Calu3 (cell line): ENCODE measurements at places on chromosomes 7 and 10. TPM values are rescaled to one million over a fixed set of nuclear protein-coding genes. Genes with fewer than 3 reads are reported as not detected.

Gene CALCR
- total RNA-seq: not detected in 2 replicates

Gene BEND7
- total RNA-seq: 7.4 and 8.3 TPM in 2 replicates

GRCh38 chr7:40077849-40078248 lies 56.6 kb downstream of the MPLKIP start:
- no peak for DNase-seq

- DNase-seq: peak; percentile 58
Measured at GRCh38 chr7:139016931-139017511, 18.8 kb downstream of the ZC3HAV1L start.

DNA sequence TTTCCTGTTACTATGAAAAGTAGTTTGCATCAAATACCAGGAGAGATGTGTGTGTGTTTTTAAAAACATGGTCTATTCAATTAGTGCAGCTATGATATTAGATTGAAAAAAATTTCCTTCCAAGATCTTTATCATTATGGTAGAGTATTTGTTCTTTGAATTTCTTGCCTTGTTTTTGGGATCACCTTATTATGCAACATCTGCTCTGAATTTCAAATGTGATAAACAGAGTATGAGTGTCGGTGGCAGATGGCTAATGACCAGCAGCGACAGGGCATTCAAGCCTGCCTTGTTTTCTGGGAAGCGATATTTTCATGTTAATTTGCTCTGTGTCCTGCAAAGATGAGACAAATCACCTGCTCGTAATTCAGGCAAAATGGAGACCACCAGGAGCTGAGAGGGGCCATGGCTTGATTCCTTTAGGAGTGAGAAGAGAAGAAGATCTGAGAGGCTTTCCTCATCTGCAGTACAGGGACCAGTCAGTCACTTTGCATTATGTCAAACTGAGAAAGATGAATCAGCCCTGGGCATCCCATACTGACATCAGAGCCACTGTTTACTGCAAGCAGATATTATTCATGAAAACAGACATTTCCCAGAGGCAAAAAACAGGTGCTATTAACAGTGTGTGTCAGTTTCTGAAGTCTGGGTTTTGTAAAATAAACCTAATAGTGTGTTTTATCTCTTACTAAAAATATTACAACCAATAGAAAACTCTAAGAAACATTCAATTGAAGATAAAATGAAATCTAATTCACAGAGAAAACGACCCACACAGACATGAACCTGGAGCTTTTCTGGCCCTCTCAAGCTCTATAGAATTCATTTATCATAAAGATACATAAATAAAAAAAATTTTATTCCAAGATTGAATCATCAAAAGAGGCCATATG lies 67.6 kb downstream of the CDK6 start:
- DNase-seq: no peak

Gene PLEKHA1
- 29.4 and 31.0 TPM in 2 replicates for total RNA-seq

Gene RAPGEF5
- 108 and 128 TPM in 2 replicates for total RNA-seq

GRCh38 chr7:4083513-4083912 lies 598.6 kb upstream of the FOXK1 start:
- DNase-seq: no peak

- DNase-seq: no peak
Measured at GRCh38 chr7:2782121-2782520, 62.0 kb downstream of the GNA12 start.

DNA sequence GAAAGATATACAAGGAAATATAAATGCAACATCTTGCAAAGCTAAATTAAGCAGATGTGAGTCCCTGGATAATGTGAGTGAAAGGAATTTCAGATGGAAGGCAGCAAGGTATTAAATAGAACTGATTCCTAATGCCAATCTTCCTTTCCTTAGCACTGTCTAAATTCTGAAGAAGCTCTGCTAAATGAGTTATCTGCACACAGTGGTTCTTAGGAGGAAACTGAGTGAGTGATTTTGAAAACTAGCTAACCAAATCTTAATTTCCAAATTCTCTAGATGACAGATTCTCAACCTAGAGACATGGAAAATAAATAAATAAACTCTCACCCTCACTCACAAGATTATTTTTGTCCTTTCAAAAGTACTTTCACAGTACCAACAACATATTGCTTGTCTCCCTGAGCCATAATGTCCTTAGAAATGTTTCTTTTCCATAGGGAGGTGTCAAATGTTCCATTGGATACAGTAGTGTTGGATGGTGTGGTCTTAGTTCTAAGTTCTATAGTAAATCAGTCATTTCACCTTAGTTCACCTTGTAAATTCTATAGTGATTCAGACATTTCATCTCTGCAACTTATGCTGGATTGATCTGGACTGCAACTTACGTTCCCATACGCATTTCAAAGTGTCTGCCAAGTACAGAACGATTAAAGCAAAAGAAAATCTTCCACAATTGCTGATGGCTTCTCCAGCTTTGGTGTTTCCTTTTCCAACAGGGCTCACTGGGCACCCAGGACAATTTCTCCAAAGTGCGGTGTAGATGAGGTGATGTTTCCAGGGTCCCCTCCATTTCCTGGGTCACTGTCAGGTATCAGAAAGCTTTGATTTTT lies 145.4 kb upstream of the FAM171A1 start:
- DNase-seq: no peak

Gene CCL24
- total RNA-seq: 0.68 TPM in 1 of 2 replicates, not detected in the other

DNA sequence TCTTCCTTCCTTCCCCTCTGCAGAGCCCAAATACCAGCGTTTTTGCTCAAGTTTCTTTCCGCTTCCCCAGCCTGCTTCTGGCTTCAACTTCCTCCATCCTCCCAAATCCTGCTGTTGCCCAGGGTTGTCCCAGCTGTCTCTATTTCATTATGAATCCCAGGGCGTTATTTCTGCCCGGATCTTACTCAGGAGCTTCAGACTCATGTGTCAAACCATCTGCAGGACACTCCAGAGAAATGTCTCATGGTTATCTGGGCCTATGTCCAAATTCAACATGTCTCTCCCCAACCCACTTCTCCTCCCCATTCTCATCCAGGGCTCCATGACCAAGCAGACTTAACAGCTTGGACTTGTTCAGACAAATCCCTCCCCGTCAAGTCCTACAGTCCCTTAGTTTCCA lies 15.6 kb downstream of the ARHGAP22 start:
- no peak for DNase-seq

- no peak for DNase-seq
Measured at GRCh38 chr7:34327681-34328080, 330.3 kb upstream of the NPSR1 start.

DNA sequence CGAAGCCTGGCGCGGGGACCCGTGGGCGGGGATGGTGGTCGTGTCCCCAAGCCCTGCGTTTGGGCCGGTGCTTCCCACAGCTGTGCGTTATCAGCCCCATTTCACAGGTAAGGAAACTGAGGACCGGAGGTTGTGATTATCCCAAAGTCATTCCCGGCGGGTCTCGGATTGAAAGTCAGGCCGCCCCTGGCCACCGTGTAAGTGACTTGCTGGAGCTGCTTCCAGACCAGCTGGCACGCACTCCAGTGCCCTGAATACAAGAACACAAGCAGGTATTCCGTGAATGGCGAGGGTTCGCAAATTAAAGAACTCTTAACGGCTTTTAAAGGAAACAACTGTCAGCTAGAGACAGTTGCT lies 675 bp upstream of the ATE1 start:
- DNase-seq: no peak

Gene PRKAG2
- total RNA-seq: 22.4 and 22.6 TPM in 2 replicates

Gene OLAH
- not detected in 2 replicates for total RNA-seq

GRCh38 chr7:117320523-117320922 lies 2.3 kb downstream of the WNT2 start:
- no peak for DNase-seq

Gene LRIT1
- total RNA-seq: not detected in 2 replicates

DNA sequence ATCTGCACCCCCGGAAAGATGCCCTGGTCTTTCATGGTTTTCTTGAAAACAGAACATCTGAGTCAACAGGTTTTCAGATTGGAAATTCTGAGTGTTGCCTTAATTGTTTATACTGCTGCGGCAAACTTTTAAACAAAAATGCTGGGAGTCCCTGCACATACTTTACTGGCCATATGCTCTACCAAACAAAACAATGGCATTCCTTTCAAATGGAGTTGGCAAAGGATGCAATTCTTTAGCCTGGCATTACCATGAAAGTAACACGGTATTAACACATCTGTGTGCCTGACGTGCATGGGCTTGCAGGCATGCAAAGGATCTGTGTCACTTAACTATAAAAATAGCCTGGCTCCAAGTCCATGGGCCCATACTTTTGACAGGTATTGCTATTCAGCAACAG lies 4.2 kb downstream of the INHBA start:
- no peak for DNase-seq

Gene SPDYE18
- total RNA-seq: 0.47 TPM in 1 of 2 replicates, not detected in the other

DNA sequence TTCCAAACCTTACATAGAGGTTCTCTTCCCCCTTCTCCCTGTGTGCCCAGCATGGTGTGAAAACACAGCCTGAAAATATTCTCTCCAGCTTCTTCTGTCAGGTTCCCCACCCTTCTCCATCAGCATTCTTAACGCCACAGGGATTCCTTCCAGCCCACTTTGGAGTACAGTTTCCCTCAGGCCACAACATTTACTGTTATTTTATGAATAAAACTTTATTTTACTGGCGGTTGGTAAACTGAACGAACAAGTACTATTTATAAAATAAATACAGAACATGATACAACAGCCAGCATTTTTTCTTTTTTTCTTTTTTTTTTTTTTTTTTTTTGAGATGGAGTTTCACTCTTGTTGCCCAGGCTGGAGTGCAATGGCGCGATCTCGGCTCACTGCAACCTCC lies 31.6 kb upstream of the GPNMB start:
- no peak for DNase-seq

DNA sequence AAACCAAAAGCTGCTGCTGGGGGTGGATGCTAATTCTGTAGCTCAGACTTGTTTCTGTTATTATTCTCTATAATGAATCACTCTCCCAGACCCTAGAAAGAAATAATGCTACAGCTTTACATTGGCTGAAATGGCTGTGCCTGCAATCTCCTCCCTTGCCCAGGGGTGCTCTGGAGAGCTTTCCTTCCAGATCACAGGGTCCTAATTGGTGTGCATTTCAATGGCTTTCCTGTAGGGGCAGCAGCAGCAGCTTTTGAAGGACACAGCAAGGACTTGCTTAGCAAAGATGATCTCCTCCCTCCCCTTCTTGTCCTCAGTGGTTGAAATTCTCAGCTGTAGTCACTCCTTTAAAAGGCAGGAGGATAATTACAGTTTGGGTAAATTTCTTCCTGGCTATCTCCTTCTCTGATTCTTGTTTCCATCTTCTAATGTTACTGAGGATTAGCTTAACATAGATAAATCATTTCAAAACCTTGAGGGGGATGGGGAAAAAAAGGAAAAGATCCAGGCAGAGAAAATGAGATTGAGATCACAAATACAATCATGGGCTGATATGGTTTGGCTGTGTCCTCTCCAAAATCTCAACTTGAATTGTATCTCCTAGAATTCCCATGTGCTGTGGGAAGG lies 120.2 kb upstream of the CTTNBP2 start:
- DNase-seq: peak; percentile 47

DNA sequence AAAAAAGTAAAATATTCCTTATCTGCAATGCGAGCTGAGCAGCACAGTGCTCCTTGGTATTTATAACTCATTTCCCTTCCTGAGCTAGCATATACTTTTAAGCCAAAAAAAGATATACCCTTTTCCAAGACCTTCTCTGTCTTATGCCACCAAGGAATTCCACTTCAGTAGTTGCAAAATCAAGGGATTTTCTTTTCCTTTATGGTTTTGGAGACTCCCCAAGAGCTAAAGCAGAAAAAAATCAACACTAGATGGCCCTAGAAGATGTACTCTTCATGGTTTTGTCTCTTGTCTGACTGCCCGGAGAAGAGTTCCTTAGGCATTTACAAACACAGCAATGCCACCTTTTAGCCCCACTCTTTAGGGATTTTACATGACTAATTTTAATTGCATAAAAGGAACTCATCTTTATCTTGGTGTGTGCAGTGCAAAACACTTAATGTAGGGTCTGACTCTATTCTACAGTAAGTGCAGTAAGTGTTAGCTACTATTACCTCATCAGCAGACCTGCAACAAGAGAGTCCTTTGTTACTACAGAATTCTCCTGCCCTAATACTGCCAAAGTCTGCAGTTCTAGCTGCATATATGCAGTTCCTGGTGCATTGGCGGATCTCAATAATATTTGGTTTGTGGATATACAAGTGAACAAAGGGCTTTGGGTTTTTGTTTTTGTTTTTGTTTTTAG lies 443.3 kb downstream of the GFRA1 start:
- no peak for DNase-seq

Gene RPEL1
- 0.57 and 0.61 TPM in 2 replicates for total RNA-seq

DNA sequence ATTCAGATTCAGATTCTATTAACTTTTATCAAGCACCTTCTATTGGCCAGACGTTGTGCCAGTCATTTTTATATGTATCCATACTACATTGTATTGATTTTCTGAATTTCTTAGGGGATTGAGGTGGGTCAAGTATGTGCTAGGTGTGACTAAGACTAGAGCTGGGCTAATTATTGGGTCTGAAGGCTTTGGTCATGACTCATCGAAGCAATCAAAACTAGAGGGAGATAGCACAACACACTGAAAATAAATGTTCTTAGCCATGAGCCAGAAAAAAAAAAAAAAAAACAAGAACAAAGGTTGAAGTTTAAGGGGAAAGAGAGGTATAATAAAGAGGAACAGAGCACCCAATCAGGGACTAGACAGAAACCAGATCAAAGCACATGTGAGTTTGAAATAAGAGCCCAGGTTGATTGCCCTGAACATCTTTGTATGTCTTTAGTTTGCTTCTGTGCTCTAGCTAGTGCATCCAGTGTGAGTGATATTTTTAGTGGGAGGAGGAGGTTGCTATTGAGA lies 171.6 kb upstream of the FOXP2 start:
- peak; percentile 31 for DNase-seq

DNA sequence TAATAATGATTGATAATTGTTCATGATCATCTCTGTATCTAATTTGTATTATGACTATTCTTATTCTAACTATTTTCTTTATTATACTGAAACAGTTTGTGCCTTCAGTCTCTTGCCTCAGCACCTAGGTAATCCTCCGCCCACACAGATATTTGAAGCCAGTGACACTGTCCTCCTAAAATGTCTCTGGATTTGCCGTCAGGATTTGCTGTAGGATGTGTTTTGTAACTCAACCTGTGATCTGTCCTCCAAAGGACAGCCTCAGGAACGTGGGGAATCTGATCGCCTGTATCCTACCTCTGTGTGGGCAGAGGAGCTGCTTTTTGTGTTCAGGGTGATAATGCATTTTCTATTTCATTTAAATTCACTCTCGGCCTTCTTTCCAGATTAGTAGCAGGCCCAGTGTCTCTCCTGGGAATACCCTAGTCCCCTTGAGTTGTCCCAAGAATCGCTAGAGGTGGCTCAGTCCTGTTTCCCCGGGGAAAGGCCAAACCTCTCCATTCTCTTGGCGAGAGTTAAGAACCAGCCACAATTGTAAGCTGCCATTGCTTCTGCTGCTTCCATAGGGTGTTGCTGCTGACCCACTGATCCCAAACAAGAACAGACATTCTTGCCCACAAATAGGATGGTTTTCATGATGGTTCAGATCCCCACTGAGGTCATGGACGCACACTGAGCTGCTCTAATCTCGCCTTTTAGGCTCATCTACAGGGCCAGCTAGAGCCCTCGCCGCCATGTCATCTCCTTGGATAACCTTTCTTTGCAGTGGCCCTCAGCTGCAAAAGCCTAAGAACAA lies 136.2 kb upstream of the KCNMA1 start:
- no peak for DNase-seq

Gene NFE2L3
- total RNA-seq: 74.3 and 108 TPM in 2 replicates

GRCh38 chr10:126420567-126421300 lies 32.5 kb upstream of the ADAM12 start:
- no peak for DNase-seq

GRCh38 chr7:132078891-132079735 lies 497.2 kb downstream of the PLXNA4 start:
- DNase-seq: no peak

GRCh38 chr7:150830937-150831336 lies 21.4 kb upstream of the AOC1 start:
- no peak for DNase-seq

Gene PLXNA4
- 0.24 TPM in 1 of 2 replicates, not detected in the other for total RNA-seq
